CD8-positive, alpha-beta memory T cell (primary cell): ENCODE measurements at places on chromosomes 2 and 18.
A peak's percentile ranks its signal among the peaks of the same experiment; 100 is the strongest.

- H3K36me3 ChIP-seq, result peaks cover 13% of the 10 kb centered on the region
- H3K27me3 ChIP-seq, result no peaks in the 10 kb centered on the region
- no peak overlapping the region for H3K27ac ChIP-seq
- no peaks in the 10 kb centered on the region for H3K4me1 ChIP-seq
- peak; percentile 29 for DNase-seq
Observed at GRCh38 chr2:196131949-196132925, 39.1 kb downstream of the STK17B start.

DNA sequence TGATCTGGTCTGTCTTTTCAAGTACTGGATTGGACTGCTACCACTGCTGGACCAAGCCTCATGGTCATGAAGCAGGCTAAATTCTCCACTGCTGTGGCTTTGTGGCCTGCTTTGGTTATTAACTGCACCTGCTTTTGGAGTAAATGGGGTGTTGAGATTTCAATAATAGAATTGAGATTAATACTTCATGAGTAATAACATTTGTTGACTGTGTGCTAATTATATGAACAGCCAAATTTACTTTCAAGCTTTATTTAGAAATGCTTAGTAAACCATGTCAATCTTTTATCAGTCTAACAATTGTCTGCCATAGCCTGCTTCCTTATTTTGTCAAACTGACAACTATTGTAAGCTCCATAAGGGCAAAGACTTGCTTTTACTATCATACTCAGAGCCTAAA, 27.4 kb upstream of the MTIF2 start:
- H3K27ac ChIP-seq, result no peak overlapping the region
- no peaks in the 10 kb centered on the region for H3K4me1 ChIP-seq
- H3K4me3 ChIP-seq, result no peak overlapping the region
- H3K36me3 ChIP-seq, result no peaks in the 10 kb centered on the region

DNA sequence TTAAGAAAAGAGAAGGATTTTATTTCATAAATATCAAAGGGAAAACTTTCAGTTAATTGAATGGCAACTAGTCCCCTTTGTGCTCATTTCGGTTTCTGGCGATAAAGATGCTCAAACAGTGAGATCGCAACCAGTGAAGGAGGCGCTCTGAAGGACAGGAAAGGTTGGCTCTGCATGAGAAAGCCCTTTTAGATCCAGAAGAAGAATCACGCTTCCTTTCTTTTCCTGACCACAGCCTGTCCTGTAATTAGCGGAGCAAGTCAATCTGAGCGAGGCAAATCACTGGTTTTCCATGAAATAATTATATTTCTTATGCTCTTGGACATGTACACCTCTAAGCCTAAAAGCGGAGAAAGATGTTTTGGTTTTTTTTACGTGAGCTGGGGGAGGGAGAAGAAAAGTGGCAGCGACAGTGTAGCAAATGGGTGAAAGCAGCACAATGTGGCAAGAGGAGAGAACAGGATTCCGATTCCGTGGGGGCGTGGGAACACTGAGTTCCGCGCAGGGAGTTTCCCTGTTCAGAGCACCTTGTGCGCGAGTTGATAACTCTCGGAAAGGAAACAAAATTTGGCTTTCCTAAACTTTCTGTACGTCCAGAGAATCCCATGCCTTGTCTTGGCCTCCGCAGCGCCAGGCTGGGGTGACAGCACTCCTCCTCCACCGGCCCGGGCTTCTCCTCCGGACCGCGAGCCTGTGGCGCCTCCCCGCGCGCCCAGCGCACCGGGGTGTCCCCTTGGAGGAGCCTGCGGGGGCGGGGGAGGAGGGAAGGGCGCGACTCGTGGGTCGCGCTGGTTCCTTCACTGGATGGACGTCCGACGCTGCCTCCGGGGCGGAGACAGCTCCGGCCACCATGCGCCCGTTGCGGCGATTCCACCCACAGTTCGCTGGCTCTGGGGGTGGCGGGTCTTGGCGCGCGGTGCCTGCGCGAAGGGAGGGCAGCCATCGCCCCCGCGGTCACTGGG, 620 bp upstream of the SLC9A2 start:
- H3K36me3 ChIP-seq, result no peaks in the 10 kb centered on the region
- H3K4me3 ChIP-seq, result peak overlapping the region; percentile 13
- H3K27ac ChIP-seq, result no peak overlapping the region

- no peaks in the 10 kb centered on the region for H3K4me1 ChIP-seq
- DNase-seq, result no peak
- H3K4me3 ChIP-seq, result no peak overlapping the region
- H3K27me3 ChIP-seq, result no peaks in the 10 kb centered on the region
- H3K27ac ChIP-seq, result no peak overlapping the region
- no peaks in the 10 kb centered on the region for H3K36me3 ChIP-seq
Observed at GRCh38 chr2:172373076-172373475, 54.3 kb upstream of the ITGA6 start.

DNA sequence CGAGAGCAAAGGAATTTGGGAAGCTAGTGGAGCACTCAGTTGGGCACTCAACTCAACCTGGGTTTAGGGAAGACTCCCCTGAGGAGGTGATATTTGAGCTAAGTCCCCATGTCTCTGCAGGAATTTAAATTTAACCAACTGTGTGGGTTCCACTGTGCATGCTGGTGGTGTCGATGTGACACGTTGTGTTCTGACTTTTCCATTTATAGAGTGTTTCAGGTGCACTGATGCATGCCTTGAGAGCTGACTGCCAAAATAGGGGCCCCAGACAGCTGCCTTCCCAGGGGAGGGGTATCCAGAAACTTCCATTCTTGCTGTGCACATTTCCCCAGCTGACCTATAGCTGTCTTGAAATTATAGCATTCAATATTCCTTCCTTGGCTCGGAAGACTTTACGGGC, 63.7 kb upstream of the BCL2L11 start:
- DNase-seq, result no peak
- H3K27ac ChIP-seq, result no peak overlapping the region
- H3K27me3 ChIP-seq, result peaks cover 4% of the 10 kb centered on the region
- no peak overlapping the region for H3K4me3 ChIP-seq

DNA sequence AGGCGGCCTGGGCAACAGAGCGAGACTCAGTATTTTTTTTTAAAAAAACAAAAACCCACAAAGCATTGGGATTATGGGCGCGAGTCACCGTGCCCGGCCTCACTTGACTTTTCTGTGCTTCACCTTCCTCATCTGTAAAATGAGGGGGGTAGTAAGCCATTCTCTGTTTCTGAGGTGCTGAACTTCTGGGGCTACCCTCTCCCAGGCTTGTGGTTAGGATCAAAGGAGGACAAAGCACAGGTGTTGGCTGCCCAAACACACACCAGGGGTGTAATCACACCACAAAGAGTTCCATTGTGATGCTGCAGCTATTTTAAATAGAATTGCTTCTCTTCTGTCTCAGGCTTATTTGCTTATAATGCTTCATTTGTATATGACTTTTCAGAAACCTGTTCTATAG, 35.8 kb upstream of the INHBB start:
- H3K27me3 ChIP-seq, result no peaks in the 10 kb centered on the region
- peaks cover 9% of the 10 kb centered on the region for H3K4me1 ChIP-seq
- no peak overlapping the region for H3K4me3 ChIP-seq
- H3K36me3 ChIP-seq, result no peaks in the 10 kb centered on the region

DNA sequence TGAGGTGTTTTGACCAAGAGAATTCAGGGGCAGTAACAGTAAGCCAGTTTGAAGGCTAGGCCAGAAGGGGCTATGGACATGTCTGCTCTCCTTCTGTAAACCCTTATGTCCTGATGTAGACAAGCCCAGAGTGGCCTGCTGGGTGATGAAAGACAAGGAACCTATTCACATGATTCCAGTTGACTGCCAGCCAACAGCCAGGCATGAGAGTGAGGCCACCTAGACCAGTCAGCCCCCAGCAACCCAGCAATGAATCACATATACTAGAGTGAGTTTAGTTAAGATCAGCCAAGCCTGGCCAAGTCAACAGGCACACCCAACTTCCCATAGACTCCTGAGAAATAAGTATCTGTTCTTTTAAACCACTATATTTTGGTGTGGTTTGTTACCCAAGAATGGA, 1889.7 kb upstream of the CELF4 start:
- H3K27me3 ChIP-seq, result no peaks in the 10 kb centered on the region
- H3K27ac ChIP-seq, result no peak overlapping the region
- no peak overlapping the region for H3K4me3 ChIP-seq
- H3K4me1 ChIP-seq, result no peaks in the 10 kb centered on the region

- H3K36me3 ChIP-seq, result no peaks in the 10 kb centered on the region
- H3K4me1 ChIP-seq, result no peaks in the 10 kb centered on the region
- H3K27me3 ChIP-seq, result no peaks in the 10 kb centered on the region
- H3K27ac ChIP-seq, result no peak overlapping the region
- no peak for DNase-seq
Observed at GRCh38 chr2:180289627-180290026, 282.5 kb upstream of the CWC22 start.

GRCh38 chr2:168515502-168515901, 59.4 kb downstream of the CERS6 start:
- H3K4me1 ChIP-seq, result no peaks in the 10 kb centered on the region
- no peaks in the 10 kb centered on the region for H3K27me3 ChIP-seq
- no peak overlapping the region for H3K27ac ChIP-seq
- DNase-seq, result no peak
- no peaks in the 10 kb centered on the region for H3K36me3 ChIP-seq
